ENCODE measurements at places on chromosomes 4 and X.

GRCh38 chrX:135308345-135308855, 880 bp upstream of the ETDC start:
- DNase-seq = no peak

GRCh38 chrX:129750971-129751370, 12.2 kb downstream of the XPNPEP2 start:
- DNase-seq = no peak

DNA sequence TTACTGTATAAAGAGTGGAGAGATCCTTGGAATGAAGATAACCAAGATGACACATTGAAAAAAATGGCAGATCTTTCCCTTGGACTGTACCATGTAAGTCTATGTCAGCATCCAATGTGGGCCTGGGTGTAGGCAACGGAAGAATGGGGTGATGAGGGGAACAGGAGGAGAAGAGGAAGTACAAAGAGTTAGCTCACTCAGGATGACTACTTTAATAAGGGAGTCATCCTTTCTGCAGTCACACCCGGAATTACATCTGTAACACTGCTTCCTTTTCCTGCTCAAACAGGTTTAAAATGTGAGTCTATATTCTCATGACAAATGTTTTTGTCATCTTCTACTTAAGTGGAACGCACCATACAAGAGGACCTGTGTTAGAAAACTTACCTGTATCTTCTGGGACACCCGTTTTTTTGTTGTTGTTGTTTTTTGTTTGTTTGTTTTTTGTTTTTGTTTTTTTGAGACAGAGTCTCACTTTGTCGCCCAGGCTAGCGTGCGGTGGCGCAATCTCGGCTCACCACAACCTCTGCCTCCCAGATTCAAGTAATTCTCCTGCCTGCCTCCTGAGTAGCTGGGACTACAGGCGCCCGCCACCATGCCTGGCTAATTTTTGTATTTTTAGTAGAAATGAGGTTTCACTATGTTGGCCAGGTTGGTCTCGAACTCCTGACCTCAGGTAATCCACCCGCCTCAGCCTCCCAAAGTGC, 18.0 kb downstream of the HPSE start:
- DNase-seq = no peak

DNA sequence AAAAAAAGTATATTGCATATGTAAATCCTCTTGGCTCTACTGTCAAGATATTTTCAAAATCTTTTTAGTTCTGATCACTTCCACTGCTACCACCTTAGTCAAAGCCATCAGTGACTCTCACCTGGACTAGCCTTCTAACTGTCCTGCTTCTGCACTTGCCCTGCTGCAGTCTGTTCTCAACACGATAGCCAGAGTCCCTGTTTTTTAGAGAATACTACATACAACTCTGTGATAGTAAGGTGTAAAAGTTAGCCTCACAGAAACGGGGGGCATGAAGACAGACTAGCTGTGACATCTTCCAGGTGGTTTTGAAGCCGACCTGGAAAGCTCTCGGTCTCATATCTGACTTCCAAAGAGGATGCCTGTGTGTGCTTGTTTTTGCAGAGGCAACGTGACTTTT, 24.7 kb downstream of the EIF2S3 start:
- DNase-seq = no peak

- no peak for DNase-seq
Measured at GRCh38 chr4:147409350-147409749, 71.5 kb upstream of the EDNRA start.

DNA sequence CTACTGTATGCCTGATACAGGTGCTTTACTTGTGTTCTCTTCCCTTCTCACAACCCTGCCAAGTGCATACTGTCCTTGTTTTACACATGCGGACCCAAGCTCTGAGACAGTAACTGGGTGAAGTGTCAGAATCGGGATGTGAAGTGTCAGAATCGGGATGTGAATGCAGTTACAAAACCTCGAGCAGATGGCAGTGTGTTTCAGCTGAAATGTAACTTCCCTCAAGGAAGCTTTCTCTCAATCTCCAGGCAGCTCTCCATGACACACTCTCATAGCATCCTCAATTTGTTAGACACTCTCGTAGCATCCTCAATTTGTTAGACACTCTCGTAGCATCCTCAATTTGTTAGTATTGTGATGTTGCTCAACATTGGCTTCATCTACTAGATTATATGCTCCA, 1.1 kb upstream of the HPSE start:
- no peak for DNase-seq

DNA sequence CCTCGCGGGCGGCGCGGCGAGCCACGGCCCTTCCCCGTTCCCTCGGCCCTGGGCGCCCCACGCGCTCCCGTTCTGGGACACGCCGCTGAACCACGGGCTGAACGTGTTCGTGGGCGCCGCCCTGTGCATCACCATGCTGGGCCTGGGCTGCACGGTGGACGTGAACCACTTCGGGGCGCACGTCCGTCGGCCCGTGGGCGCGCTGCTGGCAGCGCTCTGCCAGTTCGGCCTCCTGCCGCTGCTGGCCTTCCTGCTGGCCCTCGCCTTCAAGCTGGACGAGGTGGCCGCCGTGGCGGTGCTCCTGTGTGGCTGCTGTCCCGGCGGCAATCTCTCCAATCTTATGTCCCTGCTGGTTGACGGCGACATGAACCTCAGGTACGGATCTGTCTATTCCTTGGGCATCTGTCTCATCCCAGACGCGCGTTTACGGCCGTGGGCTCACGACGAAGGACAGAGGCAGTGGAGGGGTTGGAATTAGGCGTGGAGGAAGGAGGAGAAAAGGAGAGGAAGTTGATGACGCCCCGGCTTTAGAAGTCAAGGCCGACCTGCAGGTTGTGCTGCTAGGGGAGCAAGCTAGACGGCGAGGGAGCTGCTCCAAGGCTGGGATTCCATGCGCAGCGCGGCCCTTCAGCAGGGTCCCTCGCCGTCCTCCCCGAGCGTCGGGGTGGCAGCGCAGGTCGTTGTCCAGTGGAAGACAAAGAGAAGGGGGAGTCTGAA, 792 bp downstream of the SLC10A4 start:
- no peak for DNase-seq

GRCh38 chr4:139672215-139672614, 6.6 kb downstream of the MGST2 start:
- no peak for DNase-seq

DNA sequence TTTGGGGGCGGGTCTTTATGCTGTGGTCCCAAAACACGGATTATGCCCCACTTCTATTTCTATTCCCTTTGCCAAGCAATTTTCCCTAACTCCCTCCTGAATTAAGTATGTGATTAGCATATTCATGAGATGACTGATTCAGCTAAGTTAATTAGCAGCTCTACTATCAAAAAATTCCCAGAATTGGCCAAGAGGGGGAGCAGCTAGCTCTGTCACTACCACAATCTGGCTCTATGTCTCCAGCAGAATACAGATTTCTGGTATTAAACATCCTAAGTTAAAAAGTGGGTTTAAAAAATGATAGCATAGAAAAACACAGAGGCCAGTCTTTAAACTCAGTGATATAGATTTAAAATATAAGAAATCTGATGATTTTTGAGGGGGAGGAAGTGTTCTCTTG, 80.3 kb downstream of the GPC4 start:
- DNase-seq = no peak

DNA sequence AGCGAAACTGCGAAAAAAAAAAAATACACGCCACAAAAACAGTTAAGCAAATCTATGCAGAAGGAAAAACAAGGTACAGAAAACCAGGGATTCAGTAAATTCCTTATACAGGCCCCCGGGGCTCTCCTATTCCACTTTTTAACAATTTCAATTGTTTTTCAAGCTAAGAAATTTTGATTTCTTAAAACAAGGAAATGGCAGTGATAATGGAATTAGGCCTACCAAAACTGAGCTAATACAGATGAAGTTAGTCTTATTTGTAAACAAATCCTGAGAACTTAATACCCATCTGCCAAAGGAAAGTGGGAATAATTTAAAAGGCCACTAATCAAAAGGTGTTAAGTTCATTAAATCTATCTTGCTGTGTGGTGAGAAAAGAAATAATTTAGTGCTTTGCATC, 269.3 kb downstream of the CHIC1 start:
- no peak for DNase-seq

- DNase-seq = no peak
Measured at GRCh38 chrX:138745196-138745595, 33.7 kb upstream of the FGF13 start.

- no peak for DNase-seq
Measured at GRCh38 chr4:142312391-142312790, 533.7 kb downstream of the INPP4B start.

DNA sequence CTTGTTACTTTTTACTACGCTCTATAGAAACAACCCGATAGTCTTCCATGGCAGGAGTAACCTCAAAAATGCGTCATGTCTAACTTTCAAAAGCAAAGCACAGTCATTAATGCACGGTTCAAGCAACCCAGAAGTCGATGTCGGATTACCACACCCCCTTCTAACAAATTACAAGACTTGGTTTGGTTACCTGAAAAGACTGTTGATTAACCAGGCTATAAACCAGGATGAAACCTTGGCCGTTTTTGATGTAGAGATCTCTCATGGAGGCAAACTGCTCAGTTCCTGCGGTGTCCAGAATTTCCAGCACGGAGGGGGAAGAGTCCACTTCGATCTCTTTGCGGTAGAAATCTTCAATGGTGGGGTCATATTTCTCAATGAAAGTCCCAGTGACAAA, 2.4 kb downstream of the RAP2C start:
- DNase-seq = no peak

GRCh38 chrX:97332963-97333362, 449.3 kb downstream of the RPA4 start:
- DNase-seq = no peak

GRCh38 chrX:102712216-102712966, at the start of gene GPRASP2:
GPRASP2 (plus strand) TSS chrX:102712448; CDS start chrX:102714870, 2,422 bp downstream.
- no peak for DNase-seq

GRCh38 chr4:154478547-154478946, 13.1 kb downstream of the DCHS2 start:
- no peak for DNase-seq

DNA sequence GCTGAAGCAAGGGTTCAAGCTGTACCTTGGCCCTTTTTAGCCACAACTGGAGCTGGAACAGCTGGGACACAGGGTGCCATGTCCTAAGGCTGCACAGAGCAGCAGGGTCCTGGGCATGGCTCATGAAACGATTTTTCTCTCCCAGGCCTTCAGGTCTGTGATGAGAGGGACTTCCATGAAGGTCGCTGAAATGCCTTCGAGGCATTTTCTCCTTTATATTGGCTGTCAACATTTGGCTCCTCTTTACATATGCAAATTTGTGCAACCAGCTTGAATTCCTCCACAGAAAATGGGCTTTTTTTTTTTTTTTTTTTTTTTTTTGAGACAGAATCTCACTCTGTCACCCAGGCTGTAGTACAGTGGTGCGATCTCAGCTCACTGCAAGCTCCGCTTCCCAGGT, 430.8 kb downstream of the PCDH11X start:
- DNase-seq = no peak

GRCh38 chrX:72031118-72031517, 100.6 kb downstream of the RTL5 start:
- no peak for DNase-seq

DNA sequence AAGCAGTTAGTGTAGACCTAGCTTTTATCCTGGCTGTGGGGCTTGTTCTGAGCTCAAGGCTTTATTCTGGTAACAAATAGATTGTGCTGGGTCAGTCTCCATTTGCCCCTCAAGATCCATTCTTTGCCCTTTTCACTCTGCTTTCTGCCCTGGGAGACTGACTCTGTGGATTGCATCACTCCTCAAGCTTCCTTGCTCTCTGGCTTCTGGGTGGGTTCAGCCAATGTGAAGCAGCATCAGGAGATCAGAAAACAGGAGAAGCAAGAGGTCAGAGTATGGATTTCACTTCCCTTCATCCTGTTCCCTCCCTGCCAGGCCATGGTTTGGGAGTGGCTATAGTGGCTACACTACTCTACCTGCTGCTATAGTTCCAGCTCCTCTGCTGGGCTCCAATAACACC, 184.1 kb upstream of the NDP start:
- DNase-seq = no peak
